ENCODE measurements at places on chromosomes 2 and 18.

- DNase-seq, result no peak
Measured at GRCh38 chr18:58635891-58636290, 7.0 kb upstream of the ALPK2 start.

GRCh38 chr2:1915196-1915595 lies 170.9 kb upstream of the PXDN start:
- DNase-seq, result no peak

- no peak for DNase-seq
Measured at GRCh38 chr2:152166633-152167032, 8.9 kb downstream of the STAM2 start.

DNA sequence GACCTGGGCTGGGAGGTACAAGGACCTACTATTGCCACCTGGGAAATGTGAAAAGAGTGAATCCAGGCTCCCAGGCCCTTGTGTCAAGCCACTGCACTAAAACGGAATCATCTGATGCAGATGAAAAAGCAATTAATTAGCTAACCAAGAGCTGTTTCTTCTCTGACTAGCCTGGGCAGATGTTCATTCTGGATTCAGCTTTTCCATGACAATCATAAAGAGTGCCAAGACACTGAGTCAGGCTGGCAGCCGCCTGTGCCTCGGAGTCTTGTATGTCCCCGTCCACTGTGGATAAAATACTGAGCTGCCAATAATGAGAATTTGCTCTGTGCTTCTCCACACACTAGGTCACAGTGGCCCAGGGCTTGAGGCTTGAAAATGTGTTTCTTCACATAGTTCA lies 21.7 kb upstream of the LCLAT1 start:
- no peak for DNase-seq

GRCh38 chr2:67267241-67267640 lies 129.9 kb upstream of the ETAA1 start:
- no peak for DNase-seq

DNA sequence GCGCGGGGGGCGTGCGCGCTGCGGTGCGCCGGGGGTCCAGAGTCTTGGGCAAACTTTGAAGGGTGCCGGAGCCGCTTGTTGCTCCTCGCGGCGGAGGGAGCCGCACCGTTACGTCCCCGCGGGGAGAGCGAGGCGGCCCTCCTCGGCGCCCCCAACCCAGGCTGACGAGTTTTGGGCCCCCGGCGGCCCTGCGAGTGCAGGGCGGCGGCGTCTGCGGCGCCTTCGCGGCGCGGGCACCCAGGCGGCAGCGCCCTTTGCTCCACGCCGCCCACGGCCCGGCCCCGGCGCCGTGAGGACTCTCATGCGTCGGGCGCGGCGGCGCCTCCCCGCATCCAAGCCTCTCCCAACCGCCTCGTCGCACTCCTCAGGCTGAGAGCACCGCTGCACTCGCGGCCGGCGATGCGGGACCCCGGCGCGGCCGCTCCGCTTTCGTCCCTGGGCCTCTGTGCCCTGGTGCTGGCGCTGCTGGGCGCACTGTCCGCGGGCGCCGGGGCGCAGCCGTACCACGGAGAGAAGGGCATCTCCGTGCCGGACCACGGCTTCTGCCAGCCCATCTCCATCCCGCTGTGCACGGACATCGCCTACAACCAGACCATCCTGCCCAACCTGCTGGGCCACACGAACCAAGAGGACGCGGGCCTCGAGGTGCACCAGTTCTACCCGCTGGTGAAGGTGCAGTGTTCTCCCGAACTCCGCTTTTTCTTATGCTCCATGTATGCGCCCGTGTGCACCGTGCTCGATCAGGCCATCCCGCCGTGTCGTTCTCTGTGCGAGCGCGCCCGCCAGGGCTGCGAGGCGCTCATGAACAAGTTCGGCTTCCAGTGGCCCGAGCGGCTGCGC lies 814 bp downstream of the FZD7 start:
- no peak for DNase-seq

All from activated T-helper 1 cell treated with anti-CD3 and anti-CD28 coated beads, Interleukin-2, amount 50 U/mL, for 16 hours (primary cell).